ENCODE measurements at places on chromosomes 4 and X.

DNA sequence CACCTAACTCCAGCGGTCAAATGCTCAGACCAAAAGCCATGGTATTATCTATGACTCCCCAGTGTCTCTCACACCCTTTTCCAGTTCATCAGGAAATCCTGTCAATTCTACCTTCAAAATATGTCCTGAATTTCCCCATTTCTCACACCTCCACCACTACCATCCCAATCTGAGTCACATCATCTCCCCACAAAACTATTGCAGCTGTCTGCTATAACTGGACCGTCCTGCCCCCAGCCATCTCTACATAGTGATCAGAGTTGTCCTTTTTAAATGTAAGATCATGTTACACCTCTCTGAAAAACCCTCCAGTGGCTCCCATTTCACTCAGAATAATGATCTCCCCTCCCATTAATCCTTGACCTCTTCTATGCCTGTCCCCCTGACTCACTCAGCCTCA lies 6.8 kb upstream of the ODAPH start:
- DNase-seq = no peak

DNA sequence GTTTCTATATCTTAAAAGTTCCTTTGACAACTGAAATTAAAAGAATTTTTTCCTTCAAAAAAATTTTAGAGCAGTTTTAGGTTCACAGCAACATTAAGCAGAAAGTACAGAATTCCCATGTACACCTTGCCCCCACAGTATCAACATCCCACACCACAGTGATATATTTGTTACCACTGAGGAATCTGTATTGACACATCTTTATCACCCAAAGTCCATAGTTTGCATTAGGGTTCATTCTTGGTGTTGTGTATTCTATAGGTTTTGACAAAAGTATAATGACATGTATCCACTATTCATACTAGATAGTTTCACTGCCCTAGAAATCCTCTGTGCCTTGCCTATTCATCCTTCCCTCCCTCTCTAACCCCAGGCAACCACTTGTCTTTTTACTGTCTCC lies 43.7 kb downstream of the FNIP2 start:
- no peak for DNase-seq

- no peak for DNase-seq
Measured at GRCh38 chrX:11722304-11722703, 35.7 kb upstream of the MSL3 start.

DNA sequence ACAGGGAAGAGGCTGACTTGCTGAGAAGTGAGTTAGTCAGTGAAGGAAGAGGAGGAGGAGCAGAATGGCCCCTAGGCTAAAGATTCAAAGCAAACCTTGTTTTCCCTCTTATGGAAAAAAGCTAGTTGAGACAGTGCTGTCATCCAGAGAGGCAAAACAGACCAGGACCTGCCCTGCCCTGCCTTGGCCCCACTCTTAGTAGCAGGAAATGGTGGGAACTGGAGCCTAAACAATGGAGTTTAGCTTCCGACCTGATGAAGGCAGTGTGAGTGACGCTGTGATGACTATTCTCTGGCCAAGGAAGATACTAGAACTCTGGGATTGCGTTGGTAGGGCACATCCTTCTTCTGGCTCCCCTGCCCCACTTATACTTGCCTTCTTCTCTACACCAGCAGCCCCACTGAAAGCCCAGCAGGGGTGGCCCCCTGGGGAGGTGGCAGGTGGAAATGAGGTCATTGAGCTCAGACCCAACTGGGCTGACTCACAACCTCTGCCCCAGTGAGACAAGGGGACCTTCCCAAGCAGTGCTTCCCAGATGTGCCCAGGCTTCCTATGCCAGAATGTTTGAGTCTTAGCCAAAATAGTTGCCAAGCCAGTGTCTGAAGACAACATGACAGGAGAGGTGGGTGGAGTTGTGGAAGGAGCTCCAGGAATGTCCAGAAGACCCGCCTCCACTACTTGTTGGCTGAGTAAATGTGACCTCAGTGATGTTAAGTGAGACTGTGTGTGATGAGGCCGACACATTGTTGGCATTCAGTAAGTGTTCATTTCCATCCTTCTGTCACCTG lies 38.8 kb downstream of the MSN start:
- no peak for DNase-seq

- no peak for DNase-seq
Measured at GRCh38 chr4:184400375-184400870, 73.9 kb downstream of the IRF2 start.

GRCh38 chrX:96578781-96579180 lies 105.9 kb upstream of the DIAPH2 start:
- DNase-seq = no peak

GRCh38 chr4:1611501-1611870 lies 72.6 kb downstream of the FAM53A start:
- DNase-seq = no peak

GRCh38 chr4:171676555-171677215 lies 136.5 kb upstream of the GALNTL6 start:
- no peak for DNase-seq

DNA sequence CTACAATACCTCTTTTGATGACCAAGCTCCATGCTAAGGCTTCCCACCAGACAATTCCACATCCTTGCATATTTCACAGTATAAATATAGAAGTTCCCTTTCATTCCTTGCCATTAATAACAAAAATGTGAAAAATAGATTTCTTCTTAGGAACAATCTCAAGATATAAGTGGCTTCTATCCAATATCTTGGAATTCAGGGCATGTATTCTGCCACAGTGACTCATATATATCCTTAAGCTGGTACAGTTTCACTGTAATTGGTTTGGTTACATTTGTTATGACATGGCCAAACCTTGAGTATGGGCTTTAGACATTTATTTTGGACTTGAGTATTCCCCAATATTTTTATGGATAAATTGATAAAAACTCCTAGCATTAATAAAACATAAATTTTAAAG lies 181.7 kb upstream of the DDX53 start:
- DNase-seq = no peak
